ENCODE measurements at places on chromosomes 16 and 17.

- DNase-seq = no peak
These were observed 591.4 kb downstream of the TMEM114 start for GRCh38 chr16:7998789-7999453.

DNA sequence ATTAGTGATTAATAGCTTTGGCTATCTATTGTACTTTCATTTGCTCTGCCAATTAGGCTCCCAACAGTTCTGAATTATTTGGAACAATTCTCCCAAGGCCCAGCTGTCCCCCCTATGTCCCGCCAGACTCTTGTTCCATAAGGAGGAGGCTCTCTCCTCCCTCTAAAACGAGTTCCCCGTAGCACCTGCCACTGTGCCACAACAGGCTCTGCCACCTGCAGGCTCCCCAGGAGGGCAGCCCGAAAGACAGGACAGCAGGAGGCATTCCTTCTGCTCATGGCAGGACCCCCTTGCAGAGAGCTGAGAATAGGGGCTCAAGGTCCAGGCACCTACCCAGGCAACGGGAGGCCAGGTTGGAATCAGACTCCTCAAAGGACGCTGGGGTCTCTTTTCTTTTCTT is 9.0 kb downstream of the PITPNM3 start:
- no peak for DNase-seq

- DNase-seq = no peak
These were observed 36.9 kb upstream of the CRISPLD2 start for GRCh38 chr16:84782846-84783245.

- no peak for DNase-seq
These were observed 527.2 kb downstream of the TMEM114 start for GRCh38 chr16:8063159-8063558.

GRCh38 chr16:83685615-83686165 is 122.1 kb upstream of the HSBP1 start:
- no peak for DNase-seq

- no peak for DNase-seq
These were observed 13.3 kb downstream of the SNN start for GRCh38 chr16:11681556-11681955.

- no peak for DNase-seq
These were observed 934 bp downstream of the PCTP start for GRCh38 chr17:55751720-55752250.

DNA sequence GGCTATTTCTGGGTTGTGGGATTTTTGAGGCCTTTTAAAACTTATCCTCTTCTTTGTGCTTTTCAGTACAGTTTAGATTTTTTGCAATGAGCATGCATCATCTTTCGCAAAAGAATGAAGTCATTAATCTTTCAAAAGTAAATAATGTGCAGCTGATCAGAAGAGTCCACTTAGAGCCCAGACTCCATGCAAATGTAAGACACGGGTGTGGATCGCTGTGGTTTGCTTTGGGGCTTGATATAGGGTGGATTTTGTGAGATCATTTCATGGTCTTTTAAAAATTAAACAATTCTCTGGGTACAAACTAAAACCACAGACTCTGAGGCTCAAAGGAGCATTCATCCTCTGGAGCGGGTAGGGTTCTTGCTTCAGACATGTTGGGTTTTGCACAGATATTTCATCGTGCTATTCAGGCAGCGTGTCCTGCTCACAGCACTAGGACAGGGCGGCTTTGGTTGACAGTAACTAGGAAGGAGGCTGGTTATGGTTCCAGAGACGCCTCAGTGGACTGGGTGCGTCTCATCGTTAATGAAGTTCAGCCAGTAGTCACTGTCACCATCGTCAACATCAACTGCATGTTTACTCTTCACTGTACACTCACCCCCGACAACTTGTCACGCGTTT is 129.4 kb upstream of the PLCG2 start:
- DNase-seq = no peak

GRCh38 chr17:74579900-74580299 is 12.2 kb downstream of the CD300LD start:
- DNase-seq = no peak

- no peak for DNase-seq
These were observed 5.4 kb downstream of the WBP2 start for GRCh38 chr17:75849724-75850123.

All from activated T-cell treated with anti-CD3 and anti-CD28 coated beads for 4 hours (primary cell).